NCI-H526 (cell line): ENCODE measurements at places on chromosomes 12 and 14.

DNA sequence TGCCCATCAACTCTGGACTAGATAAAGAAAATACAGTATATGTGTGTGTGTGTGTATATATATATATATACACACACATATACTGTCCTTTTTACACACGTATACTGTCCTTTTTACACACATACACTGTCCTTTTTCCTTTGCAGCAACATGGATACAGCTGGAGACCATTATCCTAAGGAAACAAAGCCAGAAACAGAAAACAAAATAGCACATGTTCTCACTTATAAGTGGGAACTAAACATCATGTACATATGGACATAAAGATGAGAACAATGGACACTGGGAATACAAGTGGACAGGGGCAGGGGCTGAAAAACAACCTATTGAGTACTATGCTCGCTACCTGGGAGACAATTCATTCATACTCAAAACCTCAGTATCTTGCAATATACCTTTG is 23.7 kb downstream of the VDR start:
- DNase-seq, result no peak

DNA sequence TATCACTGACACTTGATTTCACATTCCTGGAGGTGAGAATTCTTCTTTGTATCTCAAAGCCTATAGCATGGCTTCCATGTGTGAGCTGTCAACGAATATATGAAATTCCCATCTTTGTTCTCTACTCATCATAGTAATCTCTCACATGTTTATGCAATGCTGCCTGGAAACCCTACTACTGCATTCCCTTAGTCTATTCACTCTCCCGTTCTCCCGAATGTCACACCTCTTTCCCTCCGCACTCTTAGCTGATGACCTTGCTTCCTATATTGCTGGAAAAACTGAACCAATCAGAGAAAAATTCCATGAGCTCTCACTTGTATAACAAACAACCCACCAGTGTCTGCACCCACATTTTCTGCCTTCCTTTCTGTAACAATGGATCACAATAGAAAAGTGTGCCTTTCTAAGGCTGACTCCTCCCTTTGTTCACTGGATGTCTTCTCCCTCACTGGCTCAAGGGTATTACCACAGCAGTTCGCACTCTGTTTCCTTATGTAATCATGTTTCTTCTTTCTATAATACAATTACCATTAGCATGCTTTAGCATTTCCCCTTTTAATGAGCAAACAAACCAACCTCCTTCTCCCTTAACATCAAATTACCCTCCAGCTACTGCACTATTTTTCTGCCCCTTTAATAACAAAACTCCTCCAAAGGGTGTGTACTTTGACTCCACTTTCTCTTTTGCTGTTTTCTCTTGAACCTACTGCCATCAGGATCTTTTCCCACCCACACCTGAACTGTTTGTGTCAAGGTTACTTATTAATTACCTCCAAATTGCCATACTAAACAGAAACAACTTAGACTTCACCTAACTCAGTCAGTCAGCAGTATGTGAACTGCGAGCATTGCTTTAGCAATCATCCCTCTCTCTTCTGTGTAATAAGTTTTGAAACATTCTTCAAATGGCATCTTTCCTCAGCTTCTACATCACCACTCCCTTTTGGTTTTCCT is 63.9 kb upstream of the CCDC196 start:
- no peak for DNase-seq

DNA sequence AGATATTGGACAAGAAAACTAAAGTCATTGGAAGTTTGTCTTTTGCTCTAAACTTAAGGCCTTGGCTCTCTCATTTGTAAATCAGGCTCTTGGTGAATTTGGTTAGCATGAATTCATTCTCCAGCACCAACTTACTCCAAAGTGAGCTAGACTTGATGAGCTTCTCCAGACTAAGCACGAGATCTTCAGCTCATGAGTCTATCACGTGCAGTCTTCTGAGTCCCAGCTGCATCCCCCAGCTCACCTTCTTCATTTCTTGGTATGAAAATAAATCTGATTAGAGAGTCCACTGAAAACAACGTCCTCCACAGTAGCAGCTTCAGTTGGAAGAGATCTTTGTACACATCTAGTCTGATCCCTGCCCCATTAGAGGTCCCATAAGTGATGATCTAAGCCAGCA is 52.5 kb upstream of the DDX11 start:
- DNase-seq, result no peak

- DNase-seq, result peak; percentile 5
These were observed 519.9 kb downstream of the C12orf50 start for GRCh38 chr12:87509237-87509820.

GRCh38 chr14:102717276-102717675 is 60.0 kb upstream of the TRAF3 start:
- DNase-seq, result no peak
